Activated CD4-positive, alpha-beta T cell treated with anti-CD3 and anti-CD28 coated beads, Interleukin-10, Interleukin-2, amounts not matched to agents 100 ng/mL and 50 ng/mL, durations not matched to agents 16 hours and 8 hours (primary cell): ENCODE measurements at places on chromosomes 11 and 22.
A peak's percentile ranks its signal among the peaks of the same experiment; 100 is the strongest.

DNA sequence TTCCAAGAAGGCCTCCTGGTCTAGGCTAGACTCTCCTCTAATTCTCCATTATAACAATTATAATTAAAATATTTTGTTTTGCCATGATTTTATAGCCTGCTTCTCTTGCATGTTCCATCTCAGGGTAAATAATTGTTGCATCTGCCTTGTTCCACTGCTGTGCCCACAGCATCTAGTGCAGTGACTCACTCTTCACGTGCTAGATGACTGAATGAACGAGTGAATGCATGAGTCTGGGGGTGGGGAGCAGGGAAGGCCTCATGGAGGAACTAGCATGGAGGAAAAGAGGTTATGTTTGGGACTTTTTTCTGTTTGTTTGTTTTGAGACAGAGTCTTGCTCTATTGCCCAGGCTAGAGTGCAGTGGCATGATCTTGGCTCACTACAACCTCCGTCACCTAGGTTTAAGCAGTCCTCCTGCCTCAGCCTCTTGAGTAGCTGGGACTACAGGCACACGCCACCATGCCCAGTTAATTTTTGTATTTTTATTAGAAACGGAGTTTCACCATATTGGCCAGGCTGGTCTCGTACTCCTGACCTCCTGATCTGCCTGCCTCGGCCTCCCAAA, 5.2 kb upstream of the OAF start:
- DNase-seq = no peak

GRCh38 chr11:37504921-37505320, 906.9 kb upstream of the RAG2 start:
- no peak for DNase-seq

- no peak for DNase-seq
Observed at GRCh38 chr22:28521451-28521850, 158.2 kb downstream of the TTC28 start.

- no peak for DNase-seq
Observed at GRCh38 chr22:31176923-31177322, 16.9 kb downstream of the RNF185 start.

GRCh38 chr11:958101-958500, 32.4 kb downstream of the AP2A2 start:
- no peak for DNase-seq

GRCh38 chr22:50270666-50271394, 650 bp upstream of the MAPK11 start:
- DNase-seq = peak; percentile 61

DNA sequence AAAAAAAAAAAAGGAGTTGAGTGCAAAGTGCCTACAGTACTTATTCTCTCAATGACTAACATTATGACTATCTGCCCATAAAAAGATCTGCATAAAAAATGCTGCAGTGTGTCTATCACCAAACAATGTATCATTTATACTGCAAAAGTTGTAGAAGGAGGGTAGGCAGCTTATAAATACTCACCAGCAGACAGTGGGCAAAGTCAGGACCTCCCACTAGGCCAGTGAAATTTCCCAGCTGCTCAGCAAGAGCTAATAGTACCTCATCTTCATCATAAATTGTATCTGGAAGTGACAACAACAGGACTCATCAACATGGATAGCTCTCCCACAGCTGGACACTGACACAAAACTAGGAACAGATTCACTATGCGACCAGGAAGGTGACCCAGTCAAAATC, 1.6 kb downstream of the PPP2R1B start:
- DNase-seq = no peak

- no peak for DNase-seq
Observed at GRCh38 chr11:90178751-90179150, 44.1 kb downstream of the CHORDC1 start.

- no peak for DNase-seq
Observed at GRCh38 chr11:78030429-78031325, 7.6 kb upstream of the KCTD14 start.

GRCh38 chr11:75565221-75565814, 3.3 kb downstream of the SERPINH1 start:
- DNase-seq = no peak

GRCh38 chr11:1927026-1927847, 7.7 kb downstream of the TNNT3 start:
- DNase-seq = no peak

- DNase-seq = no peak
Observed at GRCh38 chr22:39259666-39260065, 14.9 kb upstream of the PDGFB start.

DNA sequence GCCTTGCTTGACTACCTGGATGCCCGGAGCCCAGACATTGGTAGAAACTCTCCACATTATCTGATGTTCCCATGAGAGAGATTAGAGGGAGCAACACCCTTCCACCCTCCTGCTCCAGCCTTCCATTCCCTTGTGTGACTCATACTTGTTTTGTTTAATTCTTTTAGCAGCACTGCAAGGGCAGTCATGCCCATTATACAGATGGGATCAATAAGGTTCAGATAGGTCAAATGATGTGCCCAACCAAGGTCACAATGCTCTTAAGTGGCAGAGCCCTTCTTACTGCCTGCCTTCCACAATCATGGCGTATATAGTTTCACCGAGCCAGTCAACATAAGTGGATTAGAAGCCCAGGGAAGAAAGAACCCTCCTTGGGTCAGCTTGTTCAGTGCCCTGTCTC, 6.6 kb upstream of the CCDC134 start:
- no peak for DNase-seq

DNA sequence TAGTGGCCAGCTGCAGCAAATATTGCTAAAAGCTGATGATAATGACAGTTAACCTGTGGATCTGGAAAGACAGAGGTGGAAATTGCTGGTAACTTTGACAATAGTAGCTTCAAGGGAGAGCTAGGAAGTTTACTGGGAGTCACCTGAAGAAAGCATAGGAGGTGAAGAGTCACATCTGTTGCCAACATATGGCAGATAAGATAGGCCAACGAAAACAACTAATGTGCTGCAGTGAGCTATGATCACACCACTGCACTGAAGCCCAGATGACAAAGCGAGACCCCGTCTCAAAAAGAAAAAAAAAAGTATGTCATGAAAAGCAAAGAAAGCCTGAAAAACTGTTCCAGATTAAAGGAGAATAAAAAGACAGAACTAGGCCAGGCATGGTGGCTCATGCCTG, 4.3 kb upstream of the PRDM10 start:
- no peak for DNase-seq

GRCh38 chr22:42925598-42925997, 68.5 kb upstream of the ARFGAP3 start:
- no peak for DNase-seq

- DNase-seq = no peak
Observed at GRCh38 chr11:115409116-115409670, 95.0 kb downstream of the CADM1 start.
